Prostate gland (tissue), 2 donors: ENCODE measurements at places on chromosomes 2 and 18. TPM values are rescaled to one million over a fixed set of nuclear protein-coding genes. Genes with fewer than 3 reads are reported as not detected.

- no peaks in the 10 kb centered on the region for H3K36me3 ChIP-seq
- H3K4me3 ChIP-seq: no peak overlapping the region
Measured at GRCh38 chr2:28182348-28182747, 210.3 kb upstream of the FOSL2 start.

The AMER3 gene
- 0.18 TPM for total RNA-seq

- no peak overlapping the region for H3K27ac ChIP-seq
- no peak overlapping the region for H3K4me3 ChIP-seq
- no peak for DNase-seq
- H3K4me1 ChIP-seq: no peaks in the 10 kb centered on the region
Measured at GRCh38 chr18:67281746-67282145, 234.8 kb downstream of the DSEL start.

GRCh38 chr18:7196421-7196820 lies 34.5 kb upstream of the LRRC30 start:
- H3K4me3 ChIP-seq: no peak overlapping the region
- no peak overlapping the region for H3K27ac ChIP-seq
- no peaks in the 10 kb centered on the region for H3K27me3 ChIP-seq
